NCI-H187 (cell line): ENCODE measurements at places on chromosomes 16 and 17.

- no peak for DNase-seq
Observed at GRCh38 chr17:35291802-35292201, 48.9 kb downstream of the SLFN5 start.

GRCh38 chr17:34451313-34451712 lies 88.3 kb upstream of the CCL1 start:
- DNase-seq = no peak

- DNase-seq = no peak
Observed at GRCh38 chr16:66522816-66523590, 26.9 kb downstream of the TK2 start.

DNA sequence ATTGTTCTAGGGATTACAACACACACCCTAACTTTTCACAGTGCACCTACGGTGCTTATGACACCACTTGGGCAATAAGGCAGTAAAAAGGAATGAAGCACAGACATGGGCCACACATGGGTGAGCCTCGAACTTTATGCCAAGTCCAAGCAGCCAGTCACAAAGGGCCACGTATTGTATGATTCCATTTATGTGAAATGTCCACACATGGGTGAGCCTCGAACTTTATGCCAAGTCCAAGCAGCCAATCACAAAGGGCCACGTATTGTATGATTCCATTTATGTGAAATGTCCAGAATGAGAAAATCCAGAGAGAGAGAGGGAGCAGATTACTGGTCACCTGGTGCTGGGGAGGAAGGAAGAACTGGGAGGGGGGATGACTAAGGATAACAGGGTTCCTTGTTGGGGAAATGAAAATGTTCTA lies 22.2 kb downstream of the RMI2 start:
- DNase-seq = no peak

- no peak for DNase-seq
Observed at GRCh38 chr16:67534431-67534830, 5.8 kb downstream of the RIPOR1 start.

GRCh38 chr16:67451061-67451703 lies 20.3 kb downstream of the HSD11B2 start:
- DNase-seq = no peak

DNA sequence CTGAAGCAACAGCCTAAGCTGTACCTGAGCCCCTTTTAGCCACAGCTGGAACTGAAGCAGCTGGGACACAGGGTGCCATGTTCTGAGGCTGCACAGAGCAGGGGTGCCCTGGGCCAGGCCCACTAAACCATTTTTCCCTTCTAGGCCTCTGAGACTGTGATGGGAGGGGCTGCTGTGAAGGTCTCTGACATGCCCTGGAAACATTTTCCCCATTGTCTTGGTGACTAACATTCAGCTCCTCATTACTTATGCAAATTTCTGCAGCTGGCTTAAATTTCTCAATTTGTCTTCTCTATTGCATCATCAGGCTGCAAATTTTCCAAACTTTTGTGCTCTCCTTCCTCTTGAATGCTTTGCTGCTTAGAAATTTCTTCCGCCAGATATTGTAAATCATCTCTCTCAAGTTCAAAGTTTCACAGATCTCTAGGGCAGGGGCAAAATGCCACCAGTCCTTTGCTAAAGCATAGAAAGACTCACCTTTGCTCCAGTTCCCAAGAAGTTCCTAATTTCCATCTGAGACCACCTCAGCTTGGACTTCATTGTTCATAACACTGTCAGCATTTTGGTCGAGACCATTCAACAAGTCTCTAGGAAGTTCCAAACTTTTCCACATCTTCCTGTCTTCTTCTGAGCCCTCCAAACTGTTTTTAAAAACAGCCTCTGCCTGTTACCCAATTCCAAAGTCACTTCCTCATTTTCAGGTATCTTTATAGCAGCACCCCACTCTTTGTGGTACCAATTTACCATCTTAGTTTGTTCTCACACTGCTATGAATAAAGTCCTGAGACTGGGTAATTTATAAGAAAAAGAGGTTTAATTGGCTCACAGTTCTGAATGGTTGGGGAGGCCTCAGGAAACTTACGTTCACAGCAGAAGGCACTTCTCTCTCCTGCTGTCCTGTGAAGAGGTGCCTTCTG lies 49.8 kb downstream of the TMEM100 start:
- DNase-seq = no peak

DNA sequence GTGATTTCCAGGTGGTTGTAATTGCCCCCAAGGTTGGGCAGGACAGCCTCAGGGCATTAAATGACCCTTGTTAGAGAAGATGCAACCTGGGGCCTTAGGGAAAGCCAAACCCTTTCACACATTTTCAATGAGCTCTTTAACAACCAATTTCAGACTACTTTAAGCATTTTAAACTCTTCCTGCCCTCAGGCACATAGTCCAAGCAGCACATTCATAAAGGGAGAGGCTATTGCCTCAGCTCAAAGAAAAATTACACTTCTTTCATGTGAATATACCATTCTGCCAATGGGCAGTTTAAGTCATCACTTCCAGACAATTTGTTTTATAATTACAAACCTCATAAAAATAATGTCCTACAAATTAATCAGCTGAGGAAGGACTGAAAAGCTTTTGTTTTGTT lies 544.5 kb downstream of the NPIPA7 start:
- no peak for DNase-seq

GRCh38 chr16:89712274-89712781 lies 8.4 kb downstream of the VPS9D1 start:
- DNase-seq = no peak

GRCh38 chr17:45923511-45924268 lies 29.3 kb downstream of the MAPT start:
- DNase-seq = no peak

DNA sequence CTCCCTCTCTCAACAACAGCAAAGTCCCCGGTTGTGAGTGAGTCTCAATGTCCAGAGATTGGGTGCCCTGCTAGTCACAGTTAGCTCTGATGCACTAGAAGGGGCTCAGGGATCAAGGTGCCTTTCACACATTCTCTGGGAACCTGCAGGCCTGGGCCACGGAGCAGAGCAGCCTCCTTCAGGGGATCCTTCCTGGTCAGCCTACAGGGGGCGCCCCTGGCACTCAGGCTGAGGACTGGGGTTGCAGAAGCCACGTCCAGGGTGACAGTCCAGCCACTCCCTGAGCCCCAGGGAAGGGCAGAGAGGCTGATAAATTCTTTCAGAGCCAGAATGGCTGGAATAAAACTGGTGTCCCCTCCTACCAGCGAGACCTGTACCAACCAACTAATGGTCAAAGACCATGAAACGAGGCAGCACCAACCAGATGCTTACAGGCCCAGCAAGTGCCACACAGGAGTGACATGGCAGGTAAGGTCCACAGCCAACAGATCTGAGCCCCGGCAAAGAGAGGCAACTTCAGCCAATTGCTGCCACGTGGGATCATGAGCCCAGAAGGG lies 43.5 kb downstream of the ST3GAL2 start:
- DNase-seq = no peak
